SK-MEL-5 (cell line): ENCODE measurements at places on chromosomes 5 and 9. TPM values are rescaled to one million over a fixed set of nuclear protein-coding genes. Genes with fewer than 3 reads are reported as not detected.

DNA sequence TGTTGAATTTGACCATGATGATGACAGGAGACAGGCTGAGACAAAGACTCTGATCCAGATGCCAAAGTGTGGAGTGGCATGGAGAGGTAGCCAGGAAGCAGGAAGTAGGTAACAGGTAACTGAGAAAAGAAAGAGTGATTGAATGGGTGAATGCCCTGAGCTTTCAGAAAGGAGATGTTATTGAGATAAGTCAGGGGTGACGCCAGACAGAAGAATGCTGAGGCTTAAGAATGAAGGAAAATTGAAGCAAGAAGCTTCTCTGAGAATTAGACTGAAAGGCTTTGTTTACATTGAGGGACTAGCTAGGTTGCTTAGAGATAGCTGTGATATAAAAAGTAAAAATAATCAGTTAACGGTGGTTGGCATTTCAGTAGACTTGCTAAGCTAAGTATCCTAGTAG lies 165.7 kb downstream of the PSAT1 start:
- DNase-seq = no peak

The CEP72 gene
- 7.1 and 8.9 TPM in 2 replicates for total RNA-seq

DNA sequence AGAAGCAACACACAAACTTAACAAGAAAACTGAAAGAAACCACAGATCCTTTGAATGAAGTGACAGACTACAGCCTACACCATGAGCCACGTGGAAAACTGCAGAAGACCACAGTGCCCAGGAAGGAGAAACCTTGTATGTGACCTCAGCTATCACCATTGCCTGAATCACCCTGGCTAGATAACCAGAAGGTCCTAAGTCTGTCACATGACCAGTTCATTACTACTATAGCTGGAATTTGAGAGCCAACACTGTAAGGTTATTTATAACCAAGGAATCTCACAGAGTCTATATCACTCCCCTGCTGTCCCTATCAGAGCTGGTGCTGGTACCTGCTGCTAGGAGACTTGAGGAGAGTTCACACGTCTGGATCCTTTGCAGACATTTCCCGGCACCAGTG lies 90.3 kb upstream of the FBXL17 start:
- DNase-seq = no peak

DNA sequence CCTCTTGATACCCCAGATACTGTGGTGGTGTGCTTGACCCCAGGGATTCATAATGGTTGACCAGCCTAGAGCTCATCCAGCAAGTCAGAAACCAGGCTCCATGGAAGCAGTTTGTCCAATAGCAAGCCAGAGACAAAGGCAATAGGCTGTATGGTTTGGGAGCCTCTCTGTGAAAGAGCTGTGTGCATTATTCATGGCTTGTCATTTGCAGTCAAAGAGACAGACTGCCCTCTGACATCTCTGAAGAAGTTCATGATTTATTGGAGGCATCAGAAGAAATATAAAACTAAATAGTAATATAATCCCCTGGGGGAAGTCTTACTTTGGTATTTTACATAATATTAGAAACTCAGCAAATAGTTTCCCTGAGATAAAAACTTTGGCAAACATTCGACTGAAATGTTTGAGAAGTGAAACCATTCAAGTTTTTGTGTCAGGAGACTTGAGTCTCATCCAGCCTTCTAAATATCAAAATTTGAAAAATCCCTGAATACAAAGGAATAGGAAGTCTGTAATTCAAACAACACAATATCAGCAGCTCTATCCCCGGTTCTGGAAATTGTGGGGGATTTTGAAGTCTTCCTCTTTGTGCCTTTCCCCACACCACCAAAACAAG lies 250.3 kb downstream of the ZSWIM6 start:
- no peak for DNase-seq
